ENCODE measurements at places on chromosomes 4 and X.

DNA sequence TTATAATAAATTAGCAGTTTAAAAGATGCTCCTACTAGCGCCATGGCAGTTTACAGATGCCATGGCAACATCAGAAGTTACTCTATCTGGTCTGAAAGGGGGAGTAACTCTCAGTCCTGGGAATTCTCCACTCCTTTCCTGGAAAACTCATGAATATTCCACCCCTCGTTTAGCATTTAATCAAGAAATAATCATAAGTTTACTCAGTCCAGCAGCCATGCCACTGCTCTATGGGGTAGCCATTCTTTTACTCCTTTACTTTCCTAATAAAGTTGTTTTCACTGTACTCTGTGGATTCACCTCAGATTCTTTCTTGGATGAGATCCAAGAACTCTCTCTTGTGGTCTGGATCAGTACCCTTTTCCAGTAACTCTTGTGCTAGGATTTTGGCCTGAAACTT lies 52.3 kb downstream of the GUCY1B1 start:
- no peak for DNase-seq

DNA sequence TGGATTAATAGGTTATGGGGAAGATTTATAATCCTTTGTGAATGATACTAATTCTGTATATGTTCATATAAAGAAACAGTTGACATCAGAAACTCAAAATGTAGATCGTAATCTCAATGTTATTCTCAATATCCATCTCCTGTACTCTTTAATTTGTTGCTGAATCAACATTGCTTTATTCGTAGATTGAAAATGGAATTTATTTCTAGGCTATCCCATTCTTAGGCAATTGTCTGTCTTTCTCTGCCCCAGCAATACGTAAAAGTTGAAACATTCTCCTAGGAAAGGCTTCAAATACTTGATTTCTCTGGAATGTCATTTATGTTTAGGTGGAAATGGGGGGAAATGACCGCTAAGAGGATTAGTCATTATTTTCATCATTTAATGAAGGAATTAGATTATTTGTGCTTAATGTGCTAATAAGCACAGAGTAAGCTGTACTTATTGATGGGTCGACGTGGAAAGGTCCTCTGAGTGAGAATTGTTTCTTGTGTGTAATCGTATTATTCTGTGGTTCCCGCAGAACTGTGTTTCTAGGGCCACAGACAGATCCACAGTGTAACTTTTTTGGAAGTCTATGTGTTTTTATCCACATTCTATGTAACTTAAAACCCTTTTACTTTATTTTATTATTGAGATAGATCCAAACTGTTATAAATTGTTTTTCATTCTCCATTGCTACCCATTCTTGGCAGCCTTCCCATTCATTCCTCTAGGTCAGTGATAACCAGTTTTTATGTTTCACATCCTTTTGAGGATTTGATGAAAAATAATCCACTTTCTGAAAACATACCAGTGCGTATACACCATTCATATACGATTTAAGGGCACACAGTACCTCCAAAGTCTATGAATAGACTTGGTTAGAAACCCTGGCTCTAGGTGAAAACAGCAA lies 262.9 kb downstream of the ARHGAP10 start:
- no peak for DNase-seq

GRCh38 chr4:23368081-23368697 lies 521.7 kb downstream of the PPARGC1A start:
- no peak for DNase-seq

DNA sequence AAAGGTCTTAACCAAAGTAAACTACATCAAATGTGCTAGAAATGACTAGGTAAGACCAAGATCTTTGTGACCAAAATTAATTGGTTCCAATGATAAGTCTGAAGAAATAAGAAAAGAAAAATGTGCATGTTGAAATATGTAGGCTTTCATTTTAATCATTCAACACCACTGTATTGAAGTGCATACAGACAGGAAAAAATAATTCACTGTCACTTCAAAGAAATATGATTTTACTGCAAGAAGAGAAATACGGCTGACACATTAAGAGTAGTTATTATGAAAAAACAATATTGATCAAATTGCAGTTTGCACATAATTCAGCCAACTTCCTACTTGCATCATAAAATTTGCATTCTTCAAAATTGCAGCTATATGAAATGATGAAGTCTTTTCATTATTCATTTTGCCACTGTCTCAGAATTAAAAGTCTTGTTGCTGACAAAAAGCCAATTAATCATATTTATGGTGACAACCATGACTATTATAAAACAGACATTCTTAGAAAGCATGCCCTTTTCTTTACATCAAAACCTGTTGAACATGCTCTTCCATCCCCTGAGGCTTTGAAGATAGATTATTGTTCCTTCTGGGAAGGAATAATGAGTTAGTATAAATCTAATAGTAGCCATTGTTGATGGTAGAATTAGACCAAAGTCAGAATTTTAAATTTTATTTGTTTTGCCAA lies 405.9 kb upstream of the MAD2L1 start:
- no peak for DNase-seq

DNA sequence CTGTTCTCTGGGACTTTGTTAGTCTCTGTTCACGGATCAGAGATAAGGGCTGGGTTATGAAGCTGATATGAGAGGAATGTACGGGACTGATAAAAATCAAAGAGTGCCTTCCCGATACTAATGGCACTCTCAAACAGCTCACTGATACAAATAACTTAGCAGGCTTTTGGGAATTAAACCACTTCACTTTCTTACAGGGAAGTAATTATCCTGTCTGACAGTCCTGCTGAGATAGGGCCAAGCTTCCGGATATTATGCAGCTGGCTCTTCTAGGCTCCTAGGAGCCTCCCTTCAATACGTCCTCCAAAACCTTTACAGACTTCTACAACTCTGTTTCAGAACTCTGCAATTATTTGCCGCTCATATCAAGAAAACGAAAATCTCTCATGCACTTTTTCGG lies 418.0 kb downstream of the NLGN4X start:
- no peak for DNase-seq

DNA sequence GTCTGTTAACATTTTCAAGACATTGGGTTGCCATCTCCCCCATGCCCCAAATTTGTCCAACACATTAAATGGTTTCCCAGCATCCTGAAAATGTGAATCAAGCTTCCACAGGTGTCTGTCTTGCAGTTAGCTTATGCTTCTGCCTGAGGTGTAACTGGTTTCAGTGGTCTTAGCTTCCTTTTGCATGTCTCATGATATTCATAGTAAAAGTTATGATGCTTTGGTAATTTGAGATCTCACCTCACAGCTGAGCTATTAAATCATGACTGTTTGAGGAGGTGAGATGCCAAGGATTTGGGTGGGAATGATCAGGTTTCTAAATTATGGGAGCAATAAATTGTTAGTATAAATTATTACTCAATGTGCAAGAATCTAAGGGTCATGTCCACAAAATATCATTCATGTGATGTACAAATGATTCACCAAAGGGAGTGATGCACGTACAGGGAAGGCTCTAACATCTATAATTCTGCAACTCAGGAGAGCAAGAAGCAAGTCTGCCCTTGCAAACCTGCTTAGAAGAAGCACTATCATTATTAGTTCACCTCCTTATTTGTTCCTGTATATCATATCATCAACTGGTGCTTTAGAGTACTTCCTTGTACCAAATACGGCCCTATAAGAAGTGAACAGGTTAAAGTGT lies 17.1 kb upstream of the RAI2 start:
- no peak for DNase-seq

DNA sequence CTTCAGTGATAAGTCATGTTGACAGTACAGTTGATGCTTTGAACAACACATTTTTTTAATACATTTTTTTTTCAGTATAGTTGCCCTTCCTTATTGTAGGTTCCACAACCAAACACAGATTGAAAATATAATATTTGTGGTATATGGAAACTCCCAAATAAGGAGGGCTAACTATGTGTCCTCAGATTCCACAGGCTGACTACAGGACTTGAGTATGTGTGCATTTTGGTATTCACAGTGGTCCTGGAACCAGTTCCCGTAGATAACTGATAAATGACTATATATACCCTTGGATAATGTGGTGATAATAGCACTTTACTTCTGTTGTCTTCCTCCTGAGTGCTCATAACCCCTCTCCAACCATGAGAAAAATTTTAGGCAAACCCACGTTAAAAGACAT lies 111.6 kb upstream of the NUDT6 start:
- peak; percentile 26 for DNase-seq

GRCh38 chr4:53196882-53197771 lies 168.7 kb downstream of the SCFD2 start:
- peak; percentile 91 for DNase-seq

DNA sequence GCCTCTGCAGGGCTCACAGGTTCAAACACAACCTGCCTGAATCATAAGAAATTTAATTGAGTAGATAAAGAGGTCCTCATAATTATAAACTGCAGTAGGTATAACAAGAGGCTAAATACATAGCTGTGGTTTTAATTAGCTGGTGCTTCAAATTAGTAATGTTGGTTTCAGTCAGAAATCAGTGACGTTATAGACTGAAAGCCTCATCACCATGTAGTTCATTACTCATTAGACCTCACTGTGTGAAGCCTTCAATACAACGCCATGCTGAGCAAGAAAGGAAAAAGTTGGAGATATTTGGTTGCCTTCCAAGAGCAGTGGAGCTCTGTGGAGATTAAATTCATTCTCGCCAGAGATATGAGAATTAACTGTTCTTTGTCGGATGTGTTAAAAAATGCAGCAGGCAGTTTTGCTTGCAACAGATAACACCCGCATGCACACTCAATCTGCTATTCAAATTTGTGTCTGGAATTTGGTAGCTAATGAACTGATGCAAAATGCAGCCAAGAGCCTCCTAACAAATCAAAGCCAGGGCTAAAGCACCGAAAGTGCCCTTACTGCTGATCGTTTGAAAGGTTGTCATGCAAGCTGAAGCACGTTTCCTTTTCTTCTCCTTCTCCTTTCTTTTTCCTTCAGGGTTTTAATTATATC lies 148.9 kb downstream of the AFF2 start:
- DNase-seq: no peak

GRCh38 chr4:36081185-36081584 lies 163.1 kb downstream of the ARAP2 start:
- no peak for DNase-seq

DNA sequence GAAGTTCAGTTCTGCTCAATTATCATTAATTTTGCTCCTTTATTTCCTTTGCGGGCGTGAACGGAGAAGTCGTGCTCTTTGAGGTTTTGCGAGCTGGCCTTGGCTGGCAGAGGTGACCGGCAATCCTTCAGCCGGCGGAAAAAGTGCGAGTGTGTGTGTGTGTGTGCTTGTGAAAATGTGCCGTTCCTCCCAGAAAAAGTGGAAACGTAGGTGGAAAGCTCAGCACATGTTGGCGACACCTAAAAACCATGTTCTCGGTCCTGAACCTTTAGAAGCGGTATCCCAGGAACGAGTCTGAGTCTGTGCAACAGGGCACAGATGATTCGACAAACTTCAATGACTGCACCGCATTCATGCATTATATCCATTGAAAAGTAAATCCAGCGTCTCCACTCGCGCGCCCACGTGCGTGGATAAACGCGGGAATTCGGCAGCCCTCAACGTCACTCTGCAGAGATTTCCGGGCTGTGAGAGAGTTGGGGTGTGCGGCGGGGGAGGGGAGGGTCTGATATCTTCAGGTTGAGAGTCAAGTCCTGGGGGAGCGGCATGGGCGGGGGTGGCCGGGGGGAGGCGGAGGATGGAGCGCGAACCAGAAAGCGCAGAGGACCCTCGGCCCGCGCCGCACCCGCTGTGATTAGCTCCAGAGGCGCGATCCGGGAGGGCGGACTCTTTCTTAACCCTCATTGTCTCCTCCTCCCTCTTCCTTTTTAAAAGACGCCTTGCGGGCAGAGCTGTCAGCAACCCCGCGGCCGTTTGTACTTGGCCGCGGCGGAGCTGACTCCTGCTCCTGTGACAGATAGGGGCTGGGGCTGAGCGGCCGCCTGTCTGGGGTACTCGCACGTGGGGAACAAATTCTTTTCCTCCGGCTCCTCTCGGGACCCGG lies at the start of gene SHISA3:
TSS of gene SHISA3 (plus strand) at position 737 of the 883 bp plus-strand sequence. CDS start 569 bp downstream, outside the sequence.
- DNase-seq: no peak

DNA sequence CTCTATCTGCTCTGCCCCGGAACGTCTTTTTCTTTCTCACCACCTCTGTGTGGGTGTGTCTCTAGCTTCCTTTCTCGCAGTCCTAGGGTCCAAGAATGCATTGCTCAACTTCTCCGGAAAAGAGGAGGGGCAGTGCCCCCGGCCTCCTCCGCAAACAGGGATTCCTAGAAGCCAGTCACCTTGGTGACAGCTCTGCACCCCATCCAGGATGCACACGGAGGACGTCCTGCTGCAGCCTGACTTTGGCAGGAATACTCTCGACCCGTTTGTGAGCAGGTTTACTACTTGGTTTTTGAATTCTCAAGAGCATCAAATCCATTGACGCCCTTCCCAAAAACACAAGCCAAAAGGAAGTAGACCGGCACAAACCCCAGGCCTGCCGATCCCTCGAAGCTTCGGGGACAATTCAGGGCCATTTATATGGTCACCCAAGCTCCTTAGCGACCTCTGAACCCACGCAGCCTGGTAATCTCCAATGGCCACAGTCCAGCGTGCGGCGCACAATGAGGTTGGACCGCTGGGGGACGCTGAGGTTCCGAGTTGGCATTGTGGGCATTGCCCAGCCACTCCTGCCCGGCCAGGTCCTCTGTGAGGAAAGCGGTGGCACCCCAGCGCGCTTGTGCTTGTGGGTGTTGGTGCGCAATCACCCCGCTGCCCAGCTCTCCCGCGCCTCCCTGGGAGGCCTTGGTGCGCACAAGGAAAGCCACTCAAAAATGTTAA lies 9.8 kb downstream of the NKX3-2 start:
- no peak for DNase-seq

GRCh38 chrX:17359500-17359899 lies 15.5 kb upstream of the NHS start:
- DNase-seq: peak; percentile 17

GRCh38 chrX:55663584-55663983 lies 40.4 kb downstream of the FOXR2 start:
- no peak for DNase-seq

GRCh38 chrX:124226129-124226528 lies 106.3 kb upstream of the TEX13D start:
- DNase-seq: no peak

DNA sequence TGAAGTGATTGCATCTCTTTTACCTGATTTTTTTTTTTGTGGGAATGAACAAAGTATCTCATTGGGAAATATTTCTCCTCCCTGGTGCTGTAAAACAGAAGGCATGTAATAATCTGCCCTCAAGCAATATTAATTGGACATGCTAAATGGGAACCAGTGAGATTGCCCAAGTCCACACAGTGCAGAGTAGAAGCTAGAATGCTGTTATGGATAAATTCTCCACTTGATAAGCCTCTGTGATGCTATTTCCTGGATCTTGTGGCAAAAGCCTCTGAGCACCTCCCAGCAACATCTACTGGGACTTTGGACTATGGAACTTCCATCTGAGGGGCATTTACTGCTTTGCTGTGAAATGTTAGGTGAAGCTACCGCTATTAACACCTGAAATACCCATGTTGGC lies 46.9 kb upstream of the YTHDC1 start:
- DNase-seq: no peak

DNA sequence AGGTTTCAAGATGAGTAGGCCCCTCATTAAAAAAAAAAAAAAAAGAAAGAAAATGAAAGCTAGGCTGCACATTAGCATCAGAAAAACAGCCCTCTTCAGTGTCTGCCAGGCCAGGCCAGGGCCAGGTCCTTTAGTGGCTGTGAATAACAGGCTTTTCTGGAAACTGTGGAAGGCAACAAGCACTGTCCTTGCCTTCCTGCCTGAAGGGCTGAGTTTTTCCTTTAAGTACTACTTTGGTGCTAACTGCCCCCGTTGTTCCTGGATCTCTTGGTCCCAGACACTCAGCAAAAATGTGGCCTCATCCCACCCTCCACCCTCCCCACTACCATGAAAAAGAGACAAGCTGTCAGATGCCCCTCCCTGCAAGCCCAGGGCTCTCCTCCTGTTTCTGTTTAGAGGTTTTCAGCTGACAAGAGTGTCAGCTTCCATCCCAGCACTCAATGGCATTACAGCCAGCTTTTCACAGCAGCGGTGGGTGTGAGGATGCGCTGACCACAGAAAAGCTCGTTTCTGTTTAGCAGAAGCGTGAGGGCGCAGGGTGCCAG lies 174.2 kb downstream of the NHS start:
- DNase-seq: no peak

Data from AG10803 (cell line).